ENCODE measurements at places on chromosomes 7 and 10. TPM values are rescaled to one million over a fixed set of nuclear protein-coding genes. Genes with fewer than 3 reads are reported as not detected.

DNA sequence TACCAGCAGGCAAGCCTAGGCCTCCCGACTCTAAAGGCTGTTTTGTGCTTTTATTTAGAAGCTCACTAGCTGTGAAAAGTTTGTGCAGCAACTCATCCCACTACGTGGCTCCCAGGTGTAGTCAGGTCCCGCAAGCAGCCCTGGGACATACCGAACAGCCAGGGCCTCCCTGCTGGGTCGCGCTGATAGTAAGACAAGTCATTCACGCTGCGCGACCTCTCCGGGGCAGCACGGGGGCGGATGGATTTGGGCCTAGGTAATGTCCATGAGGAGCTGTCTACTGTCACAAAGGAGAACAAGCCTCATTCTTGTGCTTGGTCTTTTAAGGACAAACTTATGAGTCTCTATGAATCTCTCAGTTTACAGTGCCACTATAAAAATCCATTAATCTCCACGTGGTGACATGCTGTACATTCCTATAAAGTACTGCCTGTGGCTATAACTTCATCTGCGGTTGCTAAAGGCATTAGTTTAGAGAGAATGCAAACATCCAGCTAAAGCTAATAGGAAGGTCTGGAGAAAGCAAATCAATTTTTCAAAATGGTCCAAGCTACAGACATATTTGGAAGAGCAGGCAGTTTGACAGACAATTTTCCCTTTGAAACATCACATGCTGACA, 546.8 kb downstream of the PHTF2 start:
- DNase-seq: no peak

DNA sequence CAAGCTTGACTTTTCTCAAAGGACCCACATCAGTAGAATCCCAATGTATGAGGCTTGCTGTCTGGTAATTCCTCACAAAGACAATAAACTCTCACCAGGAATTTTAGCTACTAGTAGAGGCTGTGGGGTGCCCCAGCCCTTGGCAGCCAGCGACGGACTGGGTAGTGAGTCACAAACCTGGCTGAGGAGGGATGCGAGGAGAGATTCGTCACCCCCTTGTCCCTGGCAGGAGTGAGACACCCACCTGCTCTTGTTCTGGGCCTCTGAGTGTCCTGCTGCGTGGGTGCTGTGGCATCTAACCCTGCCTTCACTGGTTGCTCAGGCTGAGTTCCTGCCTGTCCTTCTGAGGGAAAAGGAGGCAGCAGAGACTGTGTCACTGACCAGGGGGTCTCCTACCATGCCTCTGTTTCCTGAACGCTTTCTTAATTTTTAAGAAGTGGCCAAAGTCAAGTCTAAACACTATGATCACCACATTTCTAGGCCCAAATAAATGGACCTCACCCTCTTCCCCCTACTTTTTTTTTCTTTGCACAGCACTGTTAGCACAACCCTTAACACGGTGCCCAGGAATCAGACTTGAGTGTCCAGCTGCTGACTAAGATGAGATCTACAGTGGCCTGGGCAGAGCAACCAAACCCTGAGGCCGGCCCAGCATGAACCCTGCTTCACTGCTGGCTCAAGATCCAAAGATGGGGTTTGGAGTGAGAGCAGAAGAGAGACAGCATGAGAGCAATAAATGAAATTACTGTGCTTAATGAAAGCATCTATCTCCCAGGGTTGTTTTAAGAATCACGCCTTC, 146.4 kb downstream of the ANLN start:
- DNase-seq: peak; percentile 71

DNA sequence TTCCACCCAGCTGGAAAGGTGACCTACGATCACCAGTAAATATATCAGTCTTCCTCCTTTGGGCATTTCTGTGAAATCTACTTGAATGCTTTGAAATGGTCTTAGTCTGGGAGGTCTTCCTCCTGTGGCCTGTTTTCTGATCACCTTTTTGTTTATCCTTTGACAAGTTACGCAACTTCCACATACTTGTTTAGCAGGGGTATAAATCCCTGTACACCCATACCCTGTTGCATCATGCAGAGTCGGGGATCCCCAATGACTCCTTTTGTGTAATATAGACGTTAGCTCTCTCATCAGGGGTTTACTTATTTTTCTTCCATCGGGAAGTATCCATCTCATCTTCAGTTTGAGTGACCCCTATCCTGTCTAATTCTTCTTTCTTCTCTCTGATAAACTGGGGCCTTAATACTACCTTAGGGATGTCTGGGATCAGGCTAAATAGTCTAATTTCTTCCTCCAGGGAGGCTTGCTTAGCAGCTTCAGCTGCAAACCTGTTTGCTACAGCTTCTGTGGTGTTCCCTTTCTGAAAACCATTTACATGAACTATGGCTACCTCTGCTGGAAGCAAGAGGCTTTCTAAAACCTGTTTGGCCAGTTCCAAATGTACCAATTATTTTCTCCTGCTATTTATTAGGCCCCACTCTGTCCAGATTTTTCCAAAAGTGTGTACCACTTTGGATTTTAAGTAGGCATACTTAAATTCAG, 25.8 kb downstream of the MAPK8 start:
- DNase-seq: peak; percentile 71

GRCh38 chr7:646487-646886, 80.0 kb upstream of the DNAAF5 start:
- no peak for DNase-seq

- DNase-seq: no peak
These were observed 474.4 kb upstream of the GALNT17 start for GRCh38 chr7:70657571-70657970.

- peak; percentile 59 for DNase-seq
These were observed 305.1 kb upstream of the LYZL1 start for GRCh38 chr10:28983799-28984198.

- DNase-seq: no peak
These were observed 10.2 kb upstream of the IL2RA start for GRCh38 chr10:6072215-6072934.

DNA sequence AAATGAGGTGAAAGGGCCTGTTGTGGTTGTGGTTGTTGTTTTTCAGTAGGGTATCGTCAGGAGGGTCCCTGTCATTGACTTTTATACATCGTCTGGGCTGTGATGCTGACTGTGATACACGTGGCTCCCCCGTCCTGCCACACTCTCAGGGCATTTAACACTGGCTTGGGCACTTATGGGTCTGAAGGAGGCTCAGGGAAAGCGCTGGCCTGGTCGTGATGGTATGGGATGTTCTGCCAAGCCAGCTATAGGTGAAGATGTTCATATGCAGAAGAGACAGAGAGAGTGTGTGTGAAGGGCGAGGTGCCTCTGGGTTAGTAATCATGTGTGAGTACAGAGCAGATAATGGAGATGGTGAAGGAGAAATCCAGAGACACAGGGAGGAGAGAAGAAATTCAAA, 158.5 kb downstream of the PRPF18 start:
- DNase-seq: no peak

ARL3 gene
- total RNA-seq: 7.0 TPM

DNA sequence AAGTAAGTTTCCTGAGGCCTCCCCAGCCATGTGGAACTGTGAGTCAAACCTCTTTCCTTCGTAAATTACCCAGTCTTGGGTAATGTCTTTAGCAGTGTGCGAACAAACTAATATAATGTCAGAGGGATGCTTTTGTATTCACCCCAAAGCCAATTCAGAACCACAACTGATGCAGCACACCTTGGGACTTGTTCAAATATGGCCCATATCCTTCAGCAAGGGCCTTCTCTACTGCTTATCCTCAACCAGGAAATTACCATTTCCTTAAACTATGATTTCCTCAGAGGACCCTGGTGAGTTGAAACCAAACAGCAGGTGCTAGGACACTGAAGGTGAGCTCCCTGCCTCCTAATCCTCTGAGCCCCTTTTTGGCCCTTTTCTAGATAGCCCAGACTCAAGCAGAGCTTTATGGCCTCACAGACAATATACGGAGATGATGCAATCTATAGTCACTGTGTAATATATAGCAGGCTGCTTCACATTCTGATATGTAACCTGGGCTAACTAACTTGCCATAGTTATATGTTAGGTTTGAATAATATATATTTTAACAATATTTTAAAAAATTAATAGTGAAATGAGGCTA, 15.2 kb downstream of the SRI start:
- no peak for DNase-seq

GRCh38 chr10:44292390-44293002, 92.4 kb downstream of the CXCL12 start:
- no peak for DNase-seq

- peak; percentile 87 for DNase-seq
These were observed 4.5 kb downstream of the KAZALD1 start for GRCh38 chr10:101066146-101066895.

STAG3 gene
- total RNA-seq: 1.1 TPM

DNA sequence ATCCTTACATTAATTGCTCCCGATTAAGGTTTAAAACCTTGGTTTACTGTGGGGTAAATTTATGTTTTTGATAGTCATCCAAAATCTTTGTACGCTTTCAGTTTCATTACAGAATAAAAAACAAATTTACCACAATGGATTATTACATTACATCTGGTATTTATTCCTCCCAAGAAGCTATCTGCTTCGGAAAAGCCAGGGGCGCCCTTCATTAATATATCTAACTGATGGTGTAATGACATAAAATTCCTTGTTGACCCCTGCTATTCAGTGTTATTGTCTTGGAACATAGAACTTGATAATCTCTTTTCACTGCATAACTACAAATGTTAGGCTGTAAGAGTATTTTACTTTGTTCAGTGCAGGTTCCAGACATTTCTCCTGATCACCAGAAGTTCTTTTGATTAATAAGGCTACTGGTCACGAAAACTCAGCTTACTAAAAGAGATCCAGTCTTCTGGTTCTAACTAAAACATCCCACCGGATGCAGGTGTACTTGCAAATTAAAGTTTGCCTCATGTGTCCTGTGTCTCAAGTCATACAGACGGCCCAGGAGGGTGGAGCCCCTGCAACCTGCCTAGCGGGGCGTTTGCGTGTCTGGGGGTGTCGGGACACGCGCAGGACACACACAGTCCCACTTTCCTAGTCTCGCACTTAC, 581 bp upstream of the GLCCI1 start:
- DNase-seq: no peak

DNA sequence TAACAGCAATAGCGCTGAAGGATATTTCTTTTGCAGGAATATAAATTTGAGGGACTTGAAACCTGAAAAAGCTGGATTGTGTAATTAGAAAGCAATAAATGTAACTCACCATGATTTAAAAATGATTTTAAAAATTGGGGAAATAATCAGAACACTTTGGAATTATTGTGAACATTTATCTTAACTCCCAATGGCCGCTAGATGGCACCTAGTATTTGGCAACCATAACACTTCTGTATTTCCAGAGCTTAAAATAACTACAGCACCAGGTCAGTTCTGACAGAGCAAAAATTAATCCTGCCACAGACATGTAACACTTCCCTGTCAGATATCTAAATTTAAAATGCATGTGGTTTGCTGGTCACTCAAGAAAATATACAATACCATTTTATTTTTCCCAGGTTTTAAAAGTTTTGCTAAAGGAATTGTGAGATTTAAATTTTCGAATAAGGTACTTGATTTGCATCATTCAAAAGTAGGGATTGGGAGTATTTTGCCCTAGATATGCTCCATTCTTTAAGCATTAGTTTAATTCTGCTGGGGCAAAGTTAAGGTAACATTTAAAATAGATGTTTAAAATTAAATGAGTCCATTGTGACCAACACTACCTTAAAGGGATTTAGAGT, 144.5 kb downstream of the PPP1R3A start:
- peak; percentile 68 for DNase-seq

- DNase-seq: no peak
These were observed 286.6 kb downstream of the ELMO1 start for GRCh38 chr7:37162106-37162505.

OPN1SW gene
- total RNA-seq: not detected

CALHM1 gene
- total RNA-seq: not detected

IGFBP1 gene
- not detected for total RNA-seq

ZNF679 gene
- not detected for total RNA-seq
